ENCODE measurements at places on chromosomes 2 and 18. TPM values are rescaled to one million over a fixed set of nuclear protein-coding genes. Genes with fewer than 3 reads are reported as not detected.

- H3K4me1 ChIP-seq: no peaks in the 10 kb centered on the region
- H3K36me3 ChIP-seq: no peaks in the 10 kb centered on the region
- H3K4me3 ChIP-seq: no peak overlapping the region
- no peak for DNase-seq
These were observed 299.5 kb upstream of the SOX11 start for GRCh38 chr2:5392658-5393057.

- no peaks in the 10 kb centered on the region for H3K4me1 ChIP-seq
- peaks cover 2% of the 10 kb centered on the region for H3K27me3 ChIP-seq
- no peaks in the 10 kb centered on the region for H3K36me3 ChIP-seq
- H3K27ac ChIP-seq: no peak overlapping the region
- no peak overlapping the region for H3K4me3 ChIP-seq
These were observed 197.3 kb upstream of the CCDC150 start for GRCh38 chr2:196442211-196442610.

GRCh38 chr18:33201509-33201926 is 239.0 kb downstream of the CCDC178 start:
- DNase-seq: peak; percentile 3
- H3K4me1 ChIP-seq: no peaks in the 10 kb centered on the region

- H3K27me3 ChIP-seq: peaks cover 14% of the 10 kb centered on the region
- no peaks in the 10 kb centered on the region for H3K4me1 ChIP-seq
- no peak overlapping the region for H3K27ac ChIP-seq
- no peaks in the 10 kb centered on the region for H3K36me3 ChIP-seq
These were observed 67.9 kb upstream of the ALKAL2 start for GRCh38 chr2:355773-356172.

GREB1 gene
- 0.57 TPM for total RNA-seq

Measured in activated CD4-positive, alpha-beta T cell treated with anti-CD3 and anti-CD28 coated beads for 36 hours (primary cell).